ENCODE measurements at places on chromosomes 7 and 10.

DNA sequence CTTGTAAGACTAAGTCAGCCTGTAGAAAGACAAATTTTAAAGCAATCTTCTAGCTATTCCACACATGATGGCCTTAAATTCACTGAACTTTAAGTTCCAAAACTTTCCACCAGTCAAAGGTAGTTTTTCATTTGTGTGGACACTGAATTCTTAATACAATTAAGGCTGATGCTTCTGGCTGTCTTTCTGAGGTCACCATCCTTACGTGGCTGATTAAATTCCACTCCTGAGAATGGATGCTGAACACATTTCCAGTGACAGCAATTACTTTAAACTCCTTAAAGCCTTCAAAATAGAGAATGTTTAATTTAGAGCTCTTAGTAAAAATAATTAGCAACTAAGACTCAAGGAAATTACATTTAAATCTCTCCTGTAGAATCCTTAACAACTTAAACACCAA is 142.6 kb upstream of the COL1A2 start:
- DNase-seq = no peak

GRCh38 chr7:108503112-108504026 is 22.6 kb downstream of the PNPLA8 start:
- DNase-seq = no peak

GRCh38 chr7:151544183-151544582 is 24.5 kb upstream of the RHEB start:
- DNase-seq = no peak

- DNase-seq = no peak
These were observed 10.0 kb downstream of the PITRM1 start for GRCh38 chr10:3162533-3162932.

- DNase-seq = no peak
These were observed 134.8 kb upstream of the KLF6 start for GRCh38 chr10:3919709-3920308.

GRCh38 chr7:87735360-87735759 is 107.2 kb downstream of the RUNDC3B start:
- DNase-seq = no peak

DNA sequence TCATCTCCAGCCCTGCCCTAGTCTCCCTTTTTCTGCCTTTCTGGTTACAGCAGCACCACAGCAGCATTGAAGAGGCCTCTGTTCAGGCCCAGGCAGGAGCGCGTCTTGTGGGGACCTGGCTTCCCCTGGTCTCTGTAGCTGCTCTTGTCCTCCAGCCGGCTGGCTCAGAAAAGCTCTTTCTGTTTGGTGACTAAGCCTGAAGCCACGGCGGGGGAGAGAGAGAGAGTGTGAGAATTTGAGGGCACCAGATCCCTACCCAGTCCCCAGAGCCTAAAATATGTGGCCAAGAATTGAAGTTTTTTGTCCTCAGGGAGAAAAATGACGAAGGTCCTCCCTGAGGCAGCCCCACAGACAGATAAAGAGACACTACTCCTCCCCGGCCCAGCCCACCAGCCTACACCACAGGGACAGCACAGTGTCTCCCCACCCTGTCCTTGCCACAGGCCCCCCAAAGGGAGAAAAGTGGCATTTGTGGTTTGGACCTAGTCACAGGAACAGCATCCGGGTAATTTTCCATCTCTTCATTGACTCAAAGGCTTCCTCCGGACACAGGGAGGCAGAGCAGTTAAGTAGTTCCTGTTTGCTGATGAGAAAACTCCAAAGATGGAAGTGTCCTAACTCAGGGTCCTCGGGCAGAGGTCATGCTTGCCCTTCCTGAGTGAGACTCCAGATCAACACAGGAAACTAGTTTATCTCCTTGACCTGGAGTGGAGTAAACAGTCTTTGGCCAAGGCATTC is 13.3 kb upstream of the FAM180A start:
- DNase-seq = no peak

DNA sequence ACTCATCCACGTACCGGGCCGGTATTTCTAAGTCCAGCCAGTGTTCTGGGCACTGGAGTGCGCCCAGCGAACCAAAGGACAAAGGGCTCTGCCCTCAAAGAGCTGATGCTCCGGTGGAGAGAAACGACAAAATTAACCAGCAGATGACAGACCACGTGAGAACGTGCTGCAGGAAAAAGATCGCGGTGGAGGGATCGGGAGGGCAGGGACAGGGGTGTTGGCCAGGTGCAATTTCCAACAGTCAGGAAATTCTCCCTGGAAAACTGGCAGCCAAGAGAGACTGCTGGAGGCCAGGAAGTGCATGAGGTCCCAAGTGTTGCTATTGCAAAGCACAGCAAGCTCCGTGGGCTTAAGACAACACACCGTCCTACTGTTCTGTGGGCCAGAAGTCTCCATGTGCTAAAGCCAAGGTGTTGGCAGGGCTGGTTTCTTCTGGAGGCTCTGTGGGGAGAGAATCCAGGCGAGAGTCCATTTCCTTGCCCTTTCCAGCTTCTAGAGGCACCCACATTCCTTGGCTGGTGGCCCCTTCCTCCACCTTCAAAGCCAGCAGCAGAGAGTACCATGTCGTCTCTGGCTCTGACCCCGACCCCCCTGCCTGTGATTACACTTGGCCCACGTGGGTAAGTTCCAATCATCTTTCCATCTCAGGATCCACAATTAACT is 21.3 kb upstream of the AMZ1 start:
- DNase-seq = no peak

GRCh38 chr10:11586170-11586569 is 25.3 kb downstream of the USP6NL start:
- no peak for DNase-seq

DNA sequence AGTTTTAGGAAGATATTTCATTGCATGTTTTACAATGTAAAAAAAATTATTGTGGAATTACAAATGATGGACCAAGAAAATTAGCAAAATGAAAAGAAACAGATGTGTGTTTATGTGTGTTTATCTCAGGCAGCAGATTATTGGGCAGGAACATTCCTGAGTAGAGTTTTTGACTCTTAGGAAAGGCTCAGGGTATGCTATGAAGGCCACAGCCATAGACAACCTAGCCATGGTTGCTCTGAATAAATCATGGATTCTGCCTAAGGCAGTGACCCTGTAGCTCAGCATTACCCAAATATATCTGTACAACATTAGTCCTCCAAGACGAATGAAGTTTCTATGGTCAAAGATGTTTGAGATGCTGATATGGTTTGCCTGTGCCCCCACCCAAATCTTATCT is 298.3 kb downstream of the PTEN start:
- no peak for DNase-seq

GRCh38 chr7:135799881-135800280 is 51.3 kb upstream of the FAM180A start:
- DNase-seq = no peak

DNA sequence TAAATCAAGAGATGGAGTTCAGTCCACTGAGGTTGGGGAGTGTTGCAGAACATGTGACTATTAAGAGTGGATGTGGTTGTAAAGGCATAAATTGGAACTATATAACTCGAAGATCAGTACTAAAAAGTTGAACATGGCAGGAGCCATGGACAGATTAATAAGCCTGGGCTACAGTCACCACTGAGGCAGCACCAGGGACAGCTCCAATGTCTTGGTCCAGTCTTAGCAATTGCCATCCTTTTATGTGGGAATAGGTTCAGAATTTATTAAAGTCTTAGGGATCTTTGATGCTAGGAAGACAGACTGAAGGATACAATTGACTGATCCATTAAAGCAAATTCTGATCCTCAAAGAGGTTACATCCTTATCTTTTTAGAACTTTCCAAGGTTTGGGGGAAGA is 156.6 kb downstream of the ADRA2A start:
- DNase-seq = no peak

GRCh38 chr7:138852469-138852868 is 54.5 kb upstream of the ATP6V0A4 start:
- no peak for DNase-seq
